ENCODE measurements at places on chromosomes 6 and 20. TPM values are rescaled to one million over a fixed set of nuclear protein-coding genes. Genes with fewer than 3 reads are reported as not detected.

TSPO2 gene
- not detected for total RNA-seq

L3MBTL1 gene
- 27.2 TPM for total RNA-seq

LY6G6D gene
- not detected for total RNA-seq

SLC17A2 gene
- not detected for total RNA-seq

FAM217A gene
- not detected for total RNA-seq

SLC12A5 gene
- total RNA-seq: 1.0 TPM

DNA sequence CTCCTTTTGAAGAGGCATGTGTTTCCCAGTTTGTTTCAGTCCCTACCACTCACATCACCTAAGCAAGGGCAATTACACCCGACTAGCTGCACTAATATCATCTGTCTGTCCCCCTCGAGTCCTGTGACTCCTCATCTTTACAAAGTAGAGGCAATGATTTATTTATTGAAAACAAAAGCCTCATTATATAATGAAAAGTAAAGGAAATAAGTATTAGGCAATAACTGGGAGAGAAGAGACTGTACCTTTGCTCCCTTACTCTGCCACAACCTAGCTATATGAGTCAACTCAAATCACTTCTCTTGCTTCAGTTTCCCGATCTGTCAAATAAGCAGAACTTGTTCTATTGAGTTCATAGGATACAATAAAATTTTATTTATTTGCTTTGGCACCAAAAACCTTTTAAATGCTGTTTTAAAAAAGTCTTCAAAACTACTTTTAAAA lies 38.9 kb downstream of the CSNK2A1 start:
- DNase-seq: no peak

- no peak for DNase-seq
These were observed 25.3 kb downstream of the AAR2 start for GRCh38 chr20:36261389-36262105.

DNA sequence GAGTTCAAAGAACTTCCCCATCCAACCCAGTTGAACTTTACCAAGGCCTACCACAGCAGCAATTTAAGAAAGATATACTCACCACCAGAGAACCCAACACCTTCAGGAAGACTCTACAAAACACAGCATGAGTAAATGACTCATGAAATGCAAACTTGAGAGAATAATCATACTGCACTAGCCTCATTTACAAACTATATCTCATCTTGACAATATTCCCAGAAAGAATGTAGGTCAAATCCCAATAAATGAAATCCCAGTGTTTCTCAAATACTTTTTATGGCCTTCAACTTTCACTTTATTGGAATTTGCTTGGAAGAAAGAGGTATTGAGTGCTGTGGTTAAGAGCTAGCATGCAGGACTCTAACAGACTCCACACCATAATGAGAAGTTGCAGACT lies 60.0 kb downstream of the FYN start:
- DNase-seq: no peak

GRCh38 chr6:138944412-138944811 lies 43.6 kb downstream of the REPS1 start:
- no peak for DNase-seq

- DNase-seq: peak; percentile 88
These were observed at the start of gene CEBPB for GRCh38 chr20:50190251-50191064. Gene CEBPB, plus strand, starts transcription at chr20:50190830. Its CDS starts 204 bp downstream, at chr20:50191034.

DNA sequence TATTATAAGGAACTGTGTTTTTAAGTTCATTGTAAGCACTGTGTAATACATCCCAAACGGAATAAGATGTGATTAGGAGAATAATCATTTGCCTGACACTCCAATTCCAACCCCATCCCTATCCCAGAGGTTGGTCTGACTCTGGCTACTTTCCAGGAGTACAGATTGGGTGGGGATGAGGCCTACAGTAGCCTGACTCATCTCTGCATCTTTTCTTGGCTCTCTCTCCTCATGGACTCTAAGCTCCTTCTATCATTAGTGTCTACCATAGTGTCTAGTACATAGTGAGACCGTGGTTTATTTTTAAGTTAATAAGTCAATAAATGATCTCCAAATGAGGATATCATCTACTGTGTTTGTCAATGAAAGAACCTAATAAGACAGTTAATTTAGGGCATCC lies 92.2 kb upstream of the CNKSR3 start:
- no peak for DNase-seq

DNA sequence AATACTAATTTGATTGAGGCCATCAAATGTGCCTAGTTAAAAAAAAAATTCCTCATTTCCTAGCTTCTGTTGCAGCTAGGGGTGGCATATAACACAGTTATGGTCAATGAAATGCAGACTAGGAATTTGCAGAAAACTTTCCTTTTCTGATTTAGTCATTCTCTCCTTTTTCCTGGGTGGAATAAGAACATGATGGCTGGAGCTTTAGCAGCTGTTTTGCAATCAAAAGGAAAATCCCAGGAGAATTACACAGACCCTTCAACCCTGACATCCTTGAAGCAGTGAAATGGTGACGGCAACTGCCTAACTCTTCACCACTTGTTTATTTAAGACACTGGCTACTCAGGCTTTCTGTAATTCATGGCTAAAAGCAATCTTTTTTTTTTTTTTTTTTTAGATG lies 23.1 kb upstream of the RIMS4 start:
- DNase-seq: no peak

DNA sequence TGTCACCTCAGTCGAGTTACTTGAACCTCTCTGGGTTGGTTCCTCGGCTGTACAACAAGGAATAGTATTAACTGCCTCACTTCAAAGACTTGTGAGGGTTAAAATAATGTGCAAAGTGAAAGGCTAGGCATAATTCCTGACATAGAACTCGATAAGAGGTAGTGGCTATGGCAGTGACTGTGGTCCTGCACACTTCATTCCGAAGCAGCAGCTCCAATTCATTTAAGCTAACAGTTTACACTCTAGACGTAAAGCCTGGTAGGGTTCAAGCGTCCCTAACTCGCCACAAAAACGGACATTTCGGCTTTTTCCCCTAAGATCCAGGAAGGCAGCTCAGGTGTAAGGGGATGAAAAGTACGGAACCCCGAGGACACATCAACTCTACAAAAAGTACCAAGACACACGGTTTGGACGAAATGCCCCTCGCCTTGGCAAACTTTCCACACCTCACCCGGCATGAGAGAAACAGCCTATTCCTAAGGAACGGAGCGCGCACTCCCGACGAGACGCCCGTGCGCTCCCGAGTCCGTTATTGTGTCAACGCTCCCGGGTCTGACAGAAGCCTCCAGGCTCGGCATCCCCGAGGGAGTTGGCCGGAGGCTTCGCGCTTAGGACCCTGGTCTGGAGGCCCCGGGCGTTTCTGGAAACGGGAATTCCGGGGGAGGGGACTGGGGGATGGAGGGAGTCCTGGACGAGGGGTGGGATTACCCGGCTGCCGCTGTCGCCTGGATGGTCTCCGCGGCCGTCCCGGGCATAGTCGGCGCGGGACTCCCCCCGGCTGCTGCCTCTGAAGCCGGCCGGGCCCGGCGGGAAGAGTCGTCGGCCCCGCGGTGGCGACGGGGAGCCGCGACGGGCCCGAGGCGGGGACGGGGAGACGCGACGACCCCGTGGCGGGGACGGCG lies 937 bp downstream of the ZNF318 start:
- DNase-seq: peak; percentile 20

DNA sequence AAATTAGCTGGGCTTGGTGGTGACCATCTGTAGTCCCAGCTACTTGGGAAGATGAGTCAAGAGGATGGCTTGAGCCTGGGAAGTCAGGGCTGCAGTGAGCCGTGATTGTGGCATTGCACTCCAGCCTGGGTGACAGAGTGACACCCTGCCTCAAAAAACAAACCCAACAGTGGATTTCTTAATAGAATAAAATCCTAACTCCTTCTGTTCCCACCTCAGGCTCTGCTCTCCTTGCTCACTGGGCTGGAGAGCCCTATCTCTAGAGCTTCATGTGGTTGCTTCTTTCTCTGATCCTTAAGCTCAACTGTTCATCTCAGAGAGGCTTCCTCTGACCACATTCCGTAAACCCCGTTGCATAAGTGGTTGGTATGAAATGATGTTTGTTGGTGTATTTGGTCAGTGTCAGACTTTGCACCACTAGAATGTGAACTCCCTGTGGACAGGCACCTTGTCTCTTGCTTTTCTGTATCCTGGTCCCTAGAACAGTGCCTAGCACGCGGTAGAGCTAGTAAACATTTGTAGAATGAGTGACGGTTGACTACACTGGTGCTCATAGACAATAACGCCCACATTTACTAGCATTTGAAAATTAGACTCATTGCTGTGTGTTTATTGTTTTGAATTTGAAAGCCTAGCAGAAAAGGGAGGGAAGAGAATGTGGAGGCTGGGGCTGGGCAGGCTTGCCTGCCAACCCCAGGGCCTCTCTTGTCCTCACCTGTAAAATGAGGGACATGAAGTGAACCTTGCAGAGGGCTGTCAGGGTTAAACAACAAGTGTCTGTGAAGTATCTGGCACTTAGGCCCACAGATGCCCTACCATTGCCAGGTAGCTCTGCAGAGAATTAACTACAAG lies 4.2 kb downstream of the MAPRE1 start:
- no peak for DNase-seq

GRCh38 chr6:37624606-37625574 lies 72.8 kb downstream of the MDGA1 start:
- DNase-seq: peak; percentile 41

DNA sequence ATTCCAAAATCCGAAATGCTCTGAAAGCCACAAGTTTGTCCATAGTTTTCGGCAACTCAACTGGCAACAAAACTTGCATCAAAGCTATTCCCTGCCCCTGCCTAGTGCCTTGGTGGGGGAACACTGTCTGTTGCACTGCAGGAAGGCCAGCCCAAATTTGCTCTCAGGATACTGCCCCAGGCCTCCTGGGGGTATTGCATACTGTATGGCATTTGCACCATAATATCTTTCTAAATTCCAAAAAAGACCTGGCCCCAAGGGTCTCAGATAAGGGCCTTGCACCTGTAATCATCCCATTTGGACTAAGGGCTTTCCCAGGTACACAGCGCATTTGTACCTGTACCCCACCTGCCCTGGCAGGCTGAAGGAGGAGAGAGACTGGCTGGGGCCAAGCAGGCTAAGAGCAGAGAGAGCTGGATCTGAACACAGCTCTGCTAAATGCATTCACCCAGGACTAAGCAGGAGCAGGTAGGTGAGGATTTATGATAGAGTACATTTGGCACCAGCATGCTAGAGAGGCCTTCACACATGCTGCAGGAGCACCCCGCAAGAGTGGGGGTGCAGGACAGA lies 4.0 kb upstream of the GRM4 start:
- no peak for DNase-seq

- DNase-seq: no peak
These were observed 20.3 kb downstream of the MBOAT1 start for GRCh38 chr6:20191992-20192391.

GRCh38 chr6:105821777-105822176 lies 264.4 kb upstream of the PRDM1 start:
- DNase-seq: no peak

GRCh38 chr6:97594844-97595243 lies 311.8 kb upstream of the MMS22L start:
- no peak for DNase-seq

GRCh38 chr6:114051031-114051430 lies 80.1 kb upstream of the HDAC2 start:
- no peak for DNase-seq

DNA sequence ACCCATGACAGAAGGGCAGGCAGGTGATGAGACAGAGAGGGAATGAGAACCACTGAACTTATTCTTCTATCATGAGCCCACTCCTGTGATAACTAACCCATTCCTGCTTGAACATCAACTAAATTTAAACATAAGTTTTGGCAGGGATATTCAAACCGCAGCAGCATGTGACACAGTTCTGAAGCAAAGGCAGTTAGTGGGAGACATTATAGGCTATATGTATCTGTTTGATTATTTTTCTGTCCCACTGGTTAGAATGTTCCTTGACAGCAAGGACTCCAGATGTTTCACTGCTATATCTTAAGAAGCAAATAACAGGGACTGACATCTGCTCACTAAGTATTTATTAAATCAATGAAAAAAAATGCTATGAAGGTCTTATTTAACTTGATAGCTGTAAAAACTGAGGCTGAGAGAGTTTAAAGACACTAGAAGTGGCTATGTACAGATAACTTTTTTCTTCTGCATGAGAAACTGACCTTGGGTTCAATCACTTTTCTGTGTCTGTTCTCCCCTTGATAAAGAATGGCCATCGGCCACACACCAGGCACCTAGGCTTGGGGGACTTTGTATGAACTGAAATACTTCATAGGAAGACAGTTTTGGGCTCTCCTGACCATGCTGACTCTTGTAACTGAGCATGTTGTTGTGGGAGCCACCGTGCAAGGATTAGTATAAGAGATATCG lies 90.9 kb downstream of the CEP162 start:
- DNase-seq: no peak

DNA sequence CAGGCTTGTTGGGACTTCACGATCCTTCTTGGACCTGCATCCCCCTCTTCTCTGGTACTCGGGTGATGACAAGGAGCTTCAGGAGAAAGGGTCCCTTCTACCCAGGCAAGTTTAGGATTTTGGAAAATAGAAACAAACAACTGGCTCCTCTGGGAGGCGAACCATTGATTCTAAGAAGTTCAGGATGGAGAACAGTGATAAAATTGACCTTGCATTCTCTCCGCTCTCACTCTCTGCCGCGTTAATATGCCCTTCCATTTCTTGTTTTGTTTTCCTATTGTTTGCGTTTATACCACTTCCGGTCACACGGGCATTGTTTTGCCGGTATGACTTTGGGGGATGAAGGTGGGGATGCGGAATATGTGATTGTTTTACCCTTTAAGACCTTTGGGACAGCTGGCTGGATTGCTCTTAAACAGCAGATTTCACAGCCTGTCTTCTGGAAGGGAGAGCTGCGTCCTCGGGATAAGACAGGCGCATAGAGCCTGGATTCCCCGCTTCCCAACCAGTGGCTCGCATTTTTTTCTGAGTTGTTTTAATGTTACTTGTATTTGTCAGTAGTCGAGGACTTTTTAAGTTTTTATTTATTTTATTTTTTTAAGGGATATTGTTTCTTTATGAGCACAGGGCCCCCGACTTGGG lies 144.3 kb upstream of the ZNF184 start:
- DNase-seq: no peak

GRCh38 chr20:44559302-44559701 lies 23.1 kb upstream of the PKIG start:
- DNase-seq: no peak

DNA sequence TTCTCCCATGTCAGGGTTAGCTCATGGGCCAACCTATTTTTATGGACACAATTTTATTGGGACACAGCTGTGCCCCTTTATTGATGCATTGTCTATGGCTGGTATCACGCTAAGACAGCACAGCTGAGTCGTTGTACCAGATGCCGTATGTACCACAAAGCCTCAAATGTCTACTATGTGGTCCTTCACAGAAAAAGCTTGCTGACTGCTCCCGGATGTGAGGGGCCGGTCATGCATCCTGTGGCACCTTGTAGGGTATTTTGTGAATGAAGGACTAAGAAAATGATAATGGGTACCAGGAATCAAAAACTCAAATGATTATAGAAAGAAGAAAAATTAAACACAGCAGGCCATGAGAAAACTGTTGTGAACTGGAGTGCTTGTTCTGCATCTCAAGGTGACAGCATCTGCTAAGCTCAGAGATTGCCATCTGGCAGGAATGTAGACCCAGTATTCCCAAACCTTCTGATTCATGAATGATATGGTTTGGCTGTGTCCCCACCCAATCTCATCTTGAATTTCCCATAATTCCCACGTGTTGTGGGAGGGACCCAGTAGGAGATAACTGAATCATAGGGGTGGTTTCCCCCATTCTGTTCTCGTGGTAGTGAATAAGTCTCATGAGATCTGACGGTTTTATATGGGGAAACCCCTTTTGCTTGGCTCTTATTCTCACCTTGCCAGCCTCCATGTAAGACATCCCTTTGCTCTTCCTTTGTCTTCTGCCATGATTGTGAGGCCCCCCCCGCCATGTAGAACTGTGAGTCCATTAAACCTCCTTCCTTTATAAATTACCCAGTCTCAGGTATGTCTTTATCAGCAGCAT lies 248.5 kb downstream of the TSHZ2 start:
- DNase-seq: no peak
